ENCODE measurements at places on chromosomes 12 and 14.

GRCh38 chr14:71463807-71464206 is 468.4 kb upstream of the RGS6 start:
- DNase-seq: no peak

DNA sequence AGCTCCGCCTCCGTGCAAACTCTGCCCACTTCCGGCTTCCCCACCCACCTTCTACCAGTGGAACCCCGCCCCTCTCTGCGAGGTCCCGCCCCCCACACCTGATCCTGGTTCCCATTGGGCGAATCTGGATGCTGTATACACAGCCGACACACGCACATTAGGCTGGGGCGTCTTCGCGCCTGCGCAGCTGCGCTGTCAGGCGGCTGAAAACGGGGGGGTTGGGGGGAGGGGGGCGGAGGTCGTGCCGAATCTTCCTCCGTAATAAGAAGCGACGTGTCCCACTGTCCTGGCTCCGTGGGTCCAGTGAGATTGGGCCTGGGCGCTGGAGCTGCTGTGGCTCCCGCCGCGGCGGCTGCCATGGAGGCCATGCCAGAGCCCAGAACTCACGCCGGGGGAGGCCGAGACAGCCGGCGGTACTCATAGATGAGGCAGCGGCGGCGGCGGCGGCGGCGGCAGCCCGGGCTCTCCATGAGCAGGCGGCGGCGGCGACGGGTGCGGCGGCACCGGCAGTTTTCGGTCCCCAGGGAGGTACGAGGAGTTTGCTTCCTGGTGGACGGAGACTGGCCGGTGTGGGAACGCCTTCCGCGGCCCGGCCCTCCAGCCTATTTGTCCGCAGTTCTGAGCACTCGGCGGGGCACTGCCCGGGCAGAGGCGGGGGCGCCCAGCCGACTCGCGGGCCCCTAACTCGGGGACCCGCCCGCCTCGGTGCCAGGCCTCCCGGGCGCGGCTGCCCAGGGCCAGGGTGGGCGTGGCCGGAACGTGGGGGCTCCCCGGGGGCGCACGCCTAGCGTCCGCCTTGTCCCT is 64.5 kb downstream of the KLHL28 start:
- peak; percentile 98 for DNase-seq

- no peak for DNase-seq
Measured at GRCh38 chr12:104767261-104767660, 190.8 kb downstream of the SLC41A2 start.

- DNase-seq: no peak
Measured at GRCh38 chr14:22866874-22867273, 4.7 kb upstream of the LRP10 start.

DNA sequence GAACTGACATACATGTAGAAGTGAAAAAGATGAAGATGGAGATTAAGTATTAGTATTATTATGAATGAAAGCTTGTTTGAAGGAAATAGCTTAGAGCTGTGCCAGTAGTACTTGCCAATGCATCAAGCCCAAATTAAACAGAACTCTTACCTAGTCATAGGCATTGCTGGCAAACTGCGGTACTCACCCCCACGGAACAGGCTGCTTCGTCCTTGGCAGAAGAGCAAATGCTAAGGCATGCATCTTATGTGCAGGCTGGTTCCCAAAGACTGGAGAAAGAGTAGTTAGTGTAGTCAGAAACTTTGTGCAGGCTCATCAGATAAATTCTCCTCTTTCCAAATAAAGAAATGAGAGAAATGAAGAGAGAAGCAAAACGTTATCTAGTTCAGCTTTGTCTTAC is 134.8 kb downstream of the CCDC59 start:
- DNase-seq: no peak

- DNase-seq: no peak
Measured at GRCh38 chr12:49877066-49877465, 26.6 kb downstream of the FAIM2 start.

- peak; percentile 34 for DNase-seq
Measured at GRCh38 chr12:12561371-12562015, 1.2 kb downstream of the DUSP16 start.
